ENCODE measurements at places on chromosomes 6 and 20.

GRCh38 chr20:17844549-17845298, 123.9 kb downstream of the SNX5 start:
- no peak for DNase-seq

DNA sequence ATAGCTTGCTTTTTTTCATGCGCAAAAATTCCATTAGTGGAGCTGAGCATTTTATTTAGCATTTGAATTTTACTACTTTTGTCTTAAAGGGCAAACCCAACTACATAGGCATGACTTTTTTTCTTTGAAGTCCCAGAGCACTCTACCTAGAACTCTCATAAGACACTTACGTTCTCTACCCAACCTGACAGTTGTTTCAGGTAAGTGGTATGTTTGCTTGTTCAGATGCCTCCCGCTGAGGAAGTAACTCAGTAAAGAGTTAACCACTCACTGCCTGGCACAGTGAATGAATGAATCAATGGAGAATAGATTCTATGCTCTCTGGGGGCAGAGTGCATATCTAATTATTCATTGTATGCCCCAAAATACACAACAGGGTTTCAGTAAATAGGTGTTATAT, 212.3 kb upstream of the PRDM1 start:
- no peak for DNase-seq

GRCh38 chr20:13396826-13397225, 175.8 kb downstream of the ISM1 start:
- no peak for DNase-seq

DNA sequence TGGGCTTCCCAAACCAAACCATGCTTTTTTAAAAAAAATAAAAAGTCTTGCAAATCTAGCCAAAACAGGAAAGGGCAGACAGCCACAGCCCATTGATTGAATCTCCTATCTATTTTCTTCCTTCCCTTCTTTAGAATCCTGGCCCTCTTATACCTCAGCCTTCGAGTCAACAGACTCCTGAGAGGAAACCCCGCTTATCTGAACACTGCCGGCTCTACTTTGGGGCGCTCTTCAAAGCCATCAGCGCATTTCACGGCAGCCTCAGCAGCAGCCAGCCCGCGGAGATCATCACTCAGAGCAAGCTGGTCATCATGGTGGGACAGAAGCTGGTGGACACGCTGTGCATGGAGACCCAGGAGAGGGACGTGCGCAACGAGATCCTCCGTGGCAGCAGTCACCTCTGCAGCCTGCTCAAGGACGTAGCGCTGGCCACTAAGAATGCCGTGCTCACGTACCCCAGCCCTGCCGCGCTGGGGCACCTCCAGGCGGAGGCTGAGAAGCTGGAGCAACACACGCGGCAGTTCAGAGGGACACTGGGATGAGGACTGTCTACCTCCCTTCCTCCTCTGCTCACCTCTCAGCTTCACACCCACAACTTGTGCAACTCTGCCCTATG, 10.1 kb upstream of the RTF2 start:
- DNase-seq = no peak

DNA sequence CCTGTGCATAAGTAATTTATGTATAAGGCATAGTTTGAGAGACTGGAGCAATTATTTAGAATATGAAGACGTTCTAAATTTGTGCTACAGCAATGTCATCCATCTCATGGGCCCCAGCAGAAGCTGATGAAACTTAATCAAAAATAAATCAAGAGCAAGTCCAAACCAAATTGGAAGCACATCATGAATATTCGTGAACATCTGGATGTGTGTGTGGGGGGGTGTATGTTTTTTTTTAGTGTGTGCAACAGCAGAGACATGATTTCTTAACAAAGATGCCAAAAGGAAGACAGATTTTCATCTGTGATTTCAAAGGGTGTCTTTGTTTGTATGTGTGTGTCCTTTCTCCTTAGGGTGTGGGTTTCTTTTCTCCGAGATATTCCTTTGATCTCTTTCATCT, 58.9 kb downstream of the SASH1 start:
- DNase-seq = no peak

DNA sequence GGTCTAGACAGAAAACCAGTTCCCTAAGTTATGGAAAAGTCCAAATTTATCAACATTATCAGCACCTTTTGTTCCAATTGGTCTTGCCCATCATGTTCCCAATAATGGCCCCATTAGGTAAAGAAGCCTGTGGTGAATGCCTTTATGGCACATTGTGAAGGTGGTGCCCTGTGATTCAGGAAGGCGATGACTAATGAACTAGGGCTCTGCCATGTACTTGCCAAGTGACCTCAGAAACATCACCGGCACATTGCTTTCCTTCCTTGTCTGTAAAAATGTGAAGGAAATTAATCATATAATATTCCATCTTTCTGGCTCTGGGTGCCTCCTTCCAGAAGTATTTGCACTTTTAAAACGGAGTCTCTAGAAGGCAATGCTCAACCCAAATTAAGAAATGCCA, 132.3 kb downstream of the UNC5CL start:
- DNase-seq = no peak

GRCh38 chr6:110422444-110422822, 7.1 kb upstream of the DDO start:
- DNase-seq = no peak

- no peak for DNase-seq
These were observed 25.5 kb downstream of the ANGPT4 start for GRCh38 chr20:890666-891057.

GRCh38 chr20:10718661-10719060, 44.9 kb upstream of the JAG1 start:
- DNase-seq = no peak

DNA sequence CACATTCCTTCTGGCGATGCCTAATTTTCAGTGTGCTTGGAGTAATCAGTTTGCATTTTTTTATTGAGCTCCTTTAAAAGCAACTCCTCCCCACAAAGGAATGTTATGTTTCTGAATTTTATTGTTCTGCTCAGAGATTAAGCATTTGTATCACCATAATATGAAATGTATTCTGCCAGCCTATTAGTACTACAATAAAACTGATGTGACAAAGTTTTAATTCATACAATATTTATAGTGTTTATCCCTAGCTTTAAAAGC, 236.9 kb upstream of the ASCC3 start:
- no peak for DNase-seq

DNA sequence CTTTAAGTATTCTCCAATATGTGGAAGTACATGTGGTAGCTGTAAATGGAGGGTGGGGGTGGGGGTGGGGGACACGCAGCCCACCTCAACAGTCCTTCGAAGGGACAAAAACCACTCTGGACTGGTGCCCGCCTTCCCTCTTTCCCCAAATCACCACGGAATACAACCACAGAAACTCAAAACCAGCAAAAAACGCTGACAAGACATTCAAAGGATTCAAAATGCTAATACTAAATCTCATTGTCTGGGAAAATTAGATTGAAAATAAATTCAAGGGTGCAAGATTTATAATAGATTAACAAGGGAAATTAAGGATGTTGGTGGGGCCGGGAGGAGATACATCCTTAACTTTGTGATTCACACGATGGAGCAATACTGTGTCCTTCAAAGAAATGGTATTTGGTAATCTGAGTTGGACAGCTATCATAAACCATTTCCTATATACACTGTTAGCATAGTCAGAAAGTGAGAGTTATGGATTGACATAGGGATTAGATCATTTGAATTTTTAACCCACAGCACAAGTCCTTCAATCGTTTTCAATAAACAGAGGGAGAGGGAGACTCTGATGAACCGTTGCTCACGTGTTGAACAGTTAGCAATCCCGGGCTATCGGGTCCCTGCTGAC, 766 bp upstream of the TBC1D22B start:
- DNase-seq = no peak

DNA sequence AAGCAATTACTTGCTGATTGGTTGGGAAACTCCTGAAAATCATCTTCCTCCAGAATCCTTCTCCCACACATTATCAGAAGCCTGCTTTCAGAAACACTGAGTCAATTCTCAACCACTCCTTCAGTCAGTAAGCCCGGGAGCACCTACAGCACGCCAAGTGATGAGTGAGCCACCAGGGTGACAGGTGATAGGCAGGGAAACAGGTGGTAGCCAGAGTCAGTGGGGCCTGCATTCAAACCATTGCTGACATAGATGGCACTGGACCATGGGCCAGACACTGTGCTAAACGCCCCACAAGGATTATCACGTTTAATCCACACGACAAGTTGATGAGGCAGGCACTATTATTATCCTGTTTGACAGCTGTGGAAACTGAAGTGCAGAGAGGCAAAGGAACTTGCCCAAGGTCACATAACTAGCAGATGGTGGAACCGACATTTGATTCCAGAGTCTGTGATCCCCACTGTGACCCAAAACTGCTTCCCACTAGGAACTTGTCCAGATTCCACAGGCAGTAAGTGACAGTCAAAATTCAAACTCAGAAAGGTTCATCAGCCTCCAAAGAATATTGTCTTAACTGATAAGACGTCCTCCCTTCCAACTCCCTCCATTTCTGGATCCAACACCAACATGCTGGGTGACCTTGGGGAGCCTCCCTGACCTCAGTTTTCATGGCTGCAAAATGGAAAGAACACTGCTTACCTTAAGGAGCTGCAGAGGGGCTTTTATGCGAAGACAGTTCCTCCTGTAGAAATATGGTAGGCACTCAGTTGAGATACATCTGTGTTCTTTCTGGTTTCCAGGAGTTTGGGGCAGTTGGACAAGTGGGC, 23.9 kb upstream of the TOP1 start:
- no peak for DNase-seq

GRCh38 chr6:168313431-168314011, 6.1 kb downstream of the DACT2 start:
- no peak for DNase-seq

DNA sequence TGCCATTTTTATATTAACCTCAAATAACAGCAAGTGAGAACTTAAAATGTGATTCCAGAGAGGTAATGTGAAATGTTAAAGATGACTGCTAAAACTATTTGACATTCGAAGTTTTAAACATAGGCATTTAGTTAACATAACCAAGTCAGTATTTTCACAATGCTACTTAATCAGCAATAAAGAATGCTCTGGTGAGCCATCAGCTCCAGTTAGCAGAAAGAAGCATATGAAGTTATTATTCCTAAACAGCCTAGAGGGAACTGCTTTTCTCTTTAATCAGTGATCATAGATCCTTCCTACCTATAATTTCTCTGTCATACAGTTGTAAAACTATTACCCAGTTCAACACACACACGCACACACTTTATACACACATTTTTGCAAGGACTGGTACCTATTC, 60.1 kb downstream of the MMS22L start:
- DNase-seq = no peak

- DNase-seq = peak; percentile 74
These were observed at the start of gene PHF10 for GRCh38 chr6:169724494-169725124. PHF10 (minus strand) TSS chr6:169724500; CDS start chr6:169723931, 569 bp downstream.

GRCh38 chr6:12931639-12932038, 215.1 kb downstream of the PHACTR1 start:
- DNase-seq = no peak

DNA sequence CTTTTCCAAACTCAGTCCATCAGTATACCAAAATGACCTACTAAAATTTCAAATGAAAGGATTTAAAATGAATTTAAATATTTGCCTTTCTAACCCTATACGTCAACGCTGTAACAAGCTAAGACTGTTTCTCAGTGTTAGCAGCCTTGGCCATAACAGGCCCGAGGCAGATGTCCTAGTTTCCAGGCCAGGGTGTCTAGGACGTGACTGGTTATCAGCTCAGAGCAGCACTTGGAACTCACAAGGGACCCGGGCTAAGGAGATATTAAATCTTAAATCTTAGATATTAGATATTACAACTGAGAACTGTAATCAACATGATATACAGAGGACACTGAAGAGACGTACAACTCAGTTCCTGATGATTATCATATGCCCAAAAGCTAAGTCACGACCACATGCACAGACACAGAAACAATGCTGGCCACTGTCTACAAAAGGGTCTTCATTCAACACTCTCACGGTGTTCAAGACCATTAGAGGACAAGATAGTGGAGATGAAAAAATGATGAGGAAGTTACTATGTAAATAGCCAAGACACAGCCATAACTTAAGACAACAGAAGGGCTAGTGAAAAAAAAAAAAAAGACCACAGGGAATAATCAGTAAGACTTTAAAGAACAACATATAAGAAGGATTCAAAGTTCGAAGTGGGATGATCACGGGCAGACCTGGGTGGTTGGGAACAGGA, at the start of gene CLDN20:
Gene CLDN20 (plus strand): TSS at position 641 of the 691 bp plus-strand sequence. CDS start 11,707 bp downstream, outside the sequence.
- no peak for DNase-seq

DNA sequence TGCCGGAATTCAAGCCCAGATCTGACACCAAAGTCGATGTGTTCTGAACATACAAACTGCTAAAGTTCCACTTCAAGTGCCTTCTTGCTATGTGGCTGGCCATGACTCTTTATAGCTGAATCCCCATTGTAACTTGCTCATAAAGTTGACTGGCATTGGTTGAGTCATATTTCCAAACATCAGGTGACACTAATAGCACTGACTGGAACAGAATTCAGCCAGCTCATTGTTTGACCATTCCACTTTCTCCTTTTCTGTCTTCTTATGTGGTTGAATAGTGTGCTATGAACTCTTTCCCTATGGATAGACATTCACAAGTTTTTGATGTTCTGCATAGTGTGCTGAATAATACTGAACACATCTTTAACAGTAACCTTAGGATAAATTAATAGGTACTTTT, 266.2 kb upstream of the ZFP64 start:
- no peak for DNase-seq

- DNase-seq = no peak
These were observed 198.7 kb downstream of the MOXD1 start for GRCh38 chr6:132202574-132202973.

- no peak for DNase-seq
These were observed 32.7 kb upstream of the PROKR2 start for GRCh38 chr20:5349448-5349847.
